ENCODE measurements at places on chromosomes 1 and 21. TPM values are rescaled to one million over a fixed set of nuclear protein-coding genes. Genes with fewer than 3 reads are reported as not detected.

The DNM3 gene
- 2.8 TPM for total RNA-seq

The NIBAN1 gene
- 281 TPM for total RNA-seq

DNA sequence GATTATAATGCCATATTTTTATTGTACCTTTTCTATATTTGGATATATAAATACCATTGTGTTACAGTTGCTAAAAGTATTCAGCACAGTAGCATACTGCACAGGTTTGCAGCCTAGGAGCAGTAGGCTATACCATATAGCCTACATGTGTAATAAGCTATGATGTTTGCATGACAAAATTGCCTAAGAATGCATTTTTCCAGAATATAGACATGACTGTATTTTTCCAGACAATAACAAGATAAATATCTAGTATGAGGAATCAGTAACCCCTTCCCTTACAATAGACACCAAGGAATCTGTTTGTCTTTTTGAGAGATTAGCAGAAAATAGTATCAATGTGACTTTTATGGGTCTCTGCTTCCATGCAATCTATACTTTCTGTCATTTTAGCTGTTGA, 228.6 kb downstream of the GRIK1 start:
- no peak for DNase-seq

DNA sequence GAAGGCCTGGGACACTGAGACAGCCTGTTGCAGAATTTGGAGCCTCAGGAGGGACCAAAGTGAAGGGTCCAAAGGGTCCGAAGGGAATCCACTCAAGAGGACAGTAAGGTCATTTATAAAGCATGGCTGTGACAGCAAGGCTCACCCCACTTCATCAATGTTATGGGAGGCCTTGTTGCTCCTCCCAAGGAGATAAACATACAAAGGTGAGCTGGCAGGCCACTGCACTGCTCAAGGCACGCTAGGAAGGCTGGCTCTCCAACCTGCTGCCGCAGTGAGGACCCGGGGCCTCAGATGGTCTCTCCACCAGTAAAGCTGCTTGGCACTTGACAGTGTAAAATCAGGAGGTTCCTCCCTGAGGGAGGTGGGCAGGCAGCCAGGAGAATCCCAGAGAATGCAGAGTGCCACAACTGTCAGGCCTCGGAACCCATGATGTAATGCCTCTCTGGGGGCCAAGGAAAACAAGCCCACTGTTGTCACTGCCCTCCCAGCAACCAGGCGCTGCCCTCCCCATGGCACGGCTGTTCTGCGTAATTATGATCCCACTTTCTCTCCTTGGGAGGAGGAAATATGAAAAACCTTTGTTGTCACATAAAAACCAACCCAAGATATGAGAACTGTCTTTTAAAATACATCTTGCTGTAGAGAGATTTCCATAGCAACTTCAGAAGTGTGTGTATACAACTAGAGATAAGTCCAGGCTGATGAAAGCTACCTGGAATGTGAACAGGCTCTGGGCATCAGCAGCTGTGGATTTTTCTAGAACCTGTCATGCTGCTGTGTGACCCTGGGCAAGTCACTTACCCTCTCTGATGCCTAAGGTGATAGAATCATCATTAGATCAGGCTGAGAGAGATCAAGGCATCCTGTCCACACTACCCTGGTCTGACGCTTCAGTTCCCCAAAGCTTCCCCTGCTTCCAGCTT, 102.5 kb downstream of the KCNN3 start:
- peak; percentile 89 for DNase-seq

DNA sequence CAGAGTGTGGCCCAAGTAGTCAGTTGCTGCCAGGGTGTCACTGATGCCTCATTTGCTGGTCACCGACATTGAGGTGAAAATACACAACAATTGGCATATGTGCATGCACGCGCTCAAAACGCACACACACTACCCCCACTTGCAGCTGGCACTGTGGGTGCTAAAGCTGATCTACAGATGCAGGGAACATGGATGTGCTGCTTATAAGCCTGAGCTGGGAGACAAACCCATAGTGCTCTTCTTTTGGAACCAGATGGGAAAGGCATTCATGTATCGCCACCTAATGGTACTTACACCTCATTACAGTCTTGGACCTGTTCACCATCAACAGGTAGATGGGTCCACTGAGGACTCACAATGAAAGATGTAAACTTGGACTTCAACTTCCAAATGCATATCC, 70.3 kb upstream of the CAMK1G start:
- DNase-seq: no peak

GRCh38 chr1:116997636-116998035, 3.9 kb upstream of the CD101 start:
- no peak for DNase-seq

- no peak for DNase-seq
These were observed 36.5 kb upstream of the DDAH1 start for GRCh38 chr1:85501355-85501898.

- no peak for DNase-seq
These were observed 28.5 kb downstream of the RAP1GAP start for GRCh38 chr1:21640653-21641052.

GRCh38 chr1:47208374-47208850, 18.6 kb upstream of the PDZK1IP1 start:
- no peak for DNase-seq

DNA sequence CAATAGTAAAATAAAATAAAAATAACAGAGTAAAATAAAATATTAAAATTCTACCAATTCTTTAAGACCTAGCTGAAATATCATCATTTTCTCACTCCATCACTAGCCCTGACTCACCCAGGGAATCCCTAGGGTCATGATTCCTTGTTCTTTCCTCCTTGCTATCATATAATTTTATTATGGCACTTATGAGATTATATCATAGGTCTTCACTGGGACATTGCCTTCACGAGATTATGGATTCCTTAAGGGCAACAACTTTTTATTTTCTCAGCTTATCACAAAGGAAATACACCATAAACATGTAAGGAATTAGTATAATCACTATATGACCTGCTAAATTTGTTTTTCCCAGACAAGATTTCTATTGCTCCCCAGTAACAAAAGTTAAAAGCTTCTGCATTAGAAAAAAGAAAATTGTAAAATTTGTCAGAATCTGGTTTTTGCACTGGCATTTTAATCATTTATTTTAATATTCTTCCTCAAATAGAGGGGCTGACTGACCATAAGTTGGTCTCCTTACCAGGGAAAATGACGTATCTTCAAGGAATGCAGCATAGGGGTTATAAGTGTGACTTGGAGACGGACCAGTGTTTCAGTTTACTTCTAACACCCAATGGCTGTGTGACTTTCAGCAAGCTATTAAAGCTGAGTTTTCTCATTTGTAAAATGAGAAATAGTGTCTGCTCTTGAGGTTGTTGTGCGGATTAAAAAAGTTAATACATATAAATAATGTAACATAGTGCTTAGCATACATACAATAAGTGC, 8.8 kb upstream of the CLCA4 start:
- DNase-seq: no peak

DNA sequence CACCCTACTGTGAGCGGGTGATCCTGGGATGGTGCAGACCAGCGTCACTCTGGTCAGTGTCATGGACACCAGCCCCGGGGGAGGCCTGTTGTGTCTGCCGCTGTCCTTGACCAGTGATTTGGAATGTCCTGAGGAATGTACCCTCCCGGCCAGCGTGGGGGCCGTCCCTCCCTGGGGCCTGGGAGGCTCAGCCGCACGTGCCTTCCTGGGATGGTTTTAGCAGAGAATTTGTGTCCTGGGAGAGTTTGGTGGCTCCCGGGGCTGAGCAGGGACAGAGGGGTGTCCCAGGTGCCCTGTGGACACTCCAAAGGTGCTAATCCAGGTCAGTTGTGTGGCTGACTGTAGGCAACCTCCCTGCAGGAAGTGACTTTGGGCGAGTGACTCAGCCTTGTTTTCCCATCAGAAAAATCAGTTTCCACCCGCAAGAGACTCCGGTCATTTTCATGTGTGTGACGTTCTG, 6.2 kb downstream of the ARHGEF16 start:
- DNase-seq: no peak

Measured in left cardiac atrium (tissue), 4 donors.